Renal cortex interstitium (tissue), 15 donors: ENCODE measurements at places on chromosomes 4 and X.

- DNase-seq, result no peak
Observed at GRCh38 chrX:32495855-32496254, 715.5 kb downstream of the DMD start.

GRCh38 chrX:125710403-125711062 is 390.9 kb downstream of the TEX13C start:
- DNase-seq, result no peak

DNA sequence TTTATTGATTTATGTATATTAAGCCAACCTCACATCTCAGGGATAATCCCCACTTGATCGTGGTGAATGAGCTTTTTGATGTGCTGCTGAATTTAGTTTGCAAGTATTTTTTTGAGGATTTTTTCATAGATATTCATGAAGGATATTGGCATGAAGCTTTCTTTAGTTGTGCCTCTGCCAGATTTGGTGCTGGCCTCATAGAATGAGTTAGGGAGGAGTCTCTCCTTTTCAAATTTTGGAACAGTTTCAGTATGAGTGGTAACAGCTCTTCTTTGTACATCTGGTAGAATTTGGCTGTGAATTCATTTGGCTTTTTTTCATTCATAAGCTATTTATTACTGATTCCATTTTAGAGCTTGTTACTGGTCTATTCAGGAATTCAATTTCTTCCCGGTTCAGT is 197.2 kb upstream of the NDST4 start:
- DNase-seq, result no peak

DNA sequence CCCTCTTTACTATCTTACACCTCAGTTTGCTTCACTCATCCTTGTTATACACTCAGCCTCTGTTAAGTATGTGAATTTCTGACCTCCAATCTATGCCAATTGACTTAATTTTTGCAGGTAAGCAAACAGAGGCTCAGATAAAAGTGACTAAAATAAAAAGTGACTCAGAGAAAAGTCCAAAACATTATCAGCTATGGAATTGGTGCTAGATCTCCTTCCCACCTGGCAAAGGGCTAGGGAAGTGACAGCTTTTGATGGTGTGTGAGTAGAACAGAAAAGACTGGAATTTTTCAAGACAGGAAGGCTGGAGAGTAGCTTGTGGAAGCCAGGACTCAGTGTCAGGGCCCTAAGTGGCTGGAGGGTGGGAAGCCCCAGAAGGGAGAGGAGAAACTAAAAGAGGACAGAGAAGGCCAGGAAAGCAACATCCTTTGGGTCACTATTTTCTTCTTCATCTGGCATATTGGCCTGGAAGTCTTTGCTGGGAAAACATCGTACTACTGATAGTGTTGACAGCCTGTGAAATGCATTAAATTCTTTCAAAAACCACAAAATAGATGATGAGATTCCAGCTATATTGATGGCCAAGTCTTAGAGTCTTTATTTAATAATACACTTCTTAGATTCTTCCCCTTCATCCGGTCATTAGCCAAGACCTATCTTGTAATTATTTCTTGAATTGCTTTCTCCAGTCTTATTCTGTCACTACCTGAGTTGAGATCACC is 392.8 kb downstream of the RAPGEF2 start:
- no peak for DNase-seq

GRCh38 chr4:153519687-153520086 is 53.5 kb downstream of the TMEM131L start:
- no peak for DNase-seq

DNA sequence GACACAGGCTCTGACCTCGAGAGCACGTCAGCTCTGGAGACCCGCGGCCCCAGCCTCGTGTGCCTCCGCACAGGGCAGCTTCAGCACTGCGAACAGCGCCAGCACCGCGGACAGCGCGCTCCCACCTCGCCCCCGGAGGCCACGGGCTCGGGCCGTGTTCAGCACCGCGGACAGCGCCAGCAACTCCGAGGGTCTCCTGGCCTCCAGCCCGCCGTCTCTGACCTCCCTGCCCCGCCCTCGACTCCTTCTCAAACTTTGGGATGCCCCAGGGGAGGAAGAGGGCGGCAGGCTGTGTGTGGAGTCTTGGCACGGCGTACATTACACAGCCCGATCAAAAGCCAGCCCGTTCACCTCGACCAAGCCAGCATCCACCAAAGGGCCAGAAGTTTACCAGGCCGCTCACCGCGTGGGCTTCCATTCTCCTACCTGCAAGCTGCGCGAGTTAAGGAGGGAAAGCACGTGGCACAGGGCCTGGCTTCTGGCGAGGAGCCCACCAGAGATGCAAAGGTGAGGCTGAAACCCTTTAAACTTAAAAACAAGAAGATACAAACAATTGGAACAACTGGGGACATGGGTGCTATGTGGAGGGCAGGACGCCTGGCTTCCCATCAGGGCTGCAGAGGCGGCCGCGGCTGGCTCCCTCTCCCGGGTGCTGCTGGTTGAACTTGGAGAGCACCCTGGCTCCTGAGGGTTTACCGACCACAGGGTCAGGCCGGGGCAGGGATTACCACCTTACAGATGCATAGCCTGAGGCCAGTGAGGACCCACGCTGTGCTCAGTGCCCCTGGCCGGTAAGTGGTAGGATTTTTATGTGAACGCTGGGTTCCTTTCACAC is 4.5 kb upstream of the NKX1-1 start:
- DNase-seq, result peak; percentile 84

- no peak for DNase-seq
Observed at GRCh38 chrX:43595931-43596330, 60.2 kb upstream of the MAOA start.

GRCh38 chrX:129606918-129607317 is 47.8 kb downstream of the APLN start:
- DNase-seq, result peak; percentile 33

- DNase-seq, result no peak
Observed at GRCh38 chr4:13483136-13483767, 888 bp downstream of the RAB28 start.

- DNase-seq, result no peak
Observed at GRCh38 chrX:150482537-150483206, 85.7 kb upstream of the MTM1 start.

- DNase-seq, result no peak
Observed at GRCh38 chr4:48450740-48451139, 32.4 kb upstream of the SLC10A4 start.

GRCh38 chr4:158327525-158327924 is 117.2 kb downstream of the TMEM144 start:
- DNase-seq, result no peak

DNA sequence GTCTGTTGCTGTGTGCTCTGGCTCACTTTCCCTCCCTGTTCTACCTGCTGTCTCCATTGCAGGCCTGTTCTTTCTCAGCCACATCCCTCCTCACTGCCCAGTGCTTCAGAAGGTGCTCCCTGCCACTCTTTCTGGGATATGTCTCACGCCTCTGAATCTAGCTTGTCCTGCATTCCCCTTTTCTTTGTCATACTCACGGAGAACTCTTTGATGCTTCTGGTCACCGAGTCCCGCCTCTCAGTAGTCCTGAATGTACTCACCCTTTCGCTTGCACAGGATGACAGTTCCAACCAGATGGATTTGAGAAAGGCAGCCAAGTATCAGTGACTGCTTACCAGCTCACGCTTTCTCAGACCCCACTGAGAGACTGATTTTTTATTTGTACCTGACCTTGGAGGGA is 65.2 kb upstream of the TLR2 start:
- no peak for DNase-seq

DNA sequence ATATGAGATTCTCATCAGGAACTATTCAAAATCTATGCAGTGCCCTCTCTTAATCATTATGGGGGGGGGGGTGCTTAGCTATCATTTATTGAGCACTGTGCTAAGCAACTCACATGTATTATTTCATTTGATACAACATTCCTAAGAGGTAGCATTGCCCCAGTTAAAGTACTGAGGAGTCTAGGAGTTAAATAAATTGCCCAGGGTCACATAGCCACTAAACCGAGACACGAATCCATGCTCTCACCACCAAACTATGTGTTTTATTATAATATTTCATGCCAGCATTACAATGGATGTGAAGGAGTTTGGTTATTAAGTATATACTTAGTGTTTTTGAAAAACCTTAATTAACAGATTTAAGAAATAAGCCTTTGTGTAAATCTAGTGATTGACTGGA is 131.4 kb downstream of the CBR4 start:
- no peak for DNase-seq

GRCh38 chrX:74420196-74421035 is 877 bp upstream of the SLC16A2 start:
- DNase-seq, result peak; percentile 31

DNA sequence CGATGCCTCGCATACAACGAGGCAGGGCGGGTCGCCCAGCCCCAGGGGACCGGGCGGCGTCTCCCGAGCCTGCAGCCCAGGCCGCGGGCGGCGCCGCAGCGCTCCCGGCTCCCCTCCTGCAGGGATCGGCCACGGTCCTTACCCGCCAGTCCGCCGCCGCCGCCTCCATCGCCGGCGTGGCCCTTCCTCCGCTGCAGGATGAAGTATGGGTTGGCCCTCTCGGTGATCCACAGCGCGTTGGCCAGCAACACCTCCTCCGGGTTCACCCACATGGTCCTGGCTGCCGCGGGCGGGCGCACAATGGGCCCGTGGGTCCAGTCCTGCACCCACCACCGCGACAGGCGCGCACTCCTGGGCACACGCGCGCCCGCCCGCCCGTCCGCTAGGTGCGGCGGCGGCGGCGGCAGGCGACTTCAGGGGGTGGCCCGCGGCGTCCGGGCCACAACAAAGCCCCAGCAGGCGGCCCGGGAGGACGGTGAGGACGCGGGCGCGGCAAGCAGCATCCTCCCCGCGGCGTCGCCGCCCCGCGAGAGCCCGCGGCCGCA is 339 bp downstream of the TBC1D9 start:
- DNase-seq, result no peak

GRCh38 chr4:71396382-71396781 is 57.6 kb downstream of the SLC4A4 start:
- DNase-seq, result no peak

DNA sequence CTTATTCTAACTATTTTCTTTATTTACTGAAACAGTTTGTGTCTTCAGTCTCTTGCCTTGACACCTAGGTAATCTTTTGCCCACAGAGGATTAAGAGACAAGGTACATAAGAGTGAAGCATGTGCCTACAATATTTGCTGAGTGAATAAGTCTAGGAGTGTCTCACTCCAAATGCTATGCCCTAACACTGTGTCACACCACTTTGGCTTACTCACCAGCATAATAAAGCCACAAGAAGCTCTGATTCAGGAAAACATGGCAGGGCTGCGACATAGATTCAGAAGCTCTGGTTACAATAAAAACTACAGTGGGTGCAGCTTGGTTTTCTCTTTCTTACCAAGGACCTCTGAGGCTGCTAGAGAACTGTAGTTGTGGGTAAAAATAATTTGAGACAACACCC is 127.1 kb downstream of the RBM46 start:
- DNase-seq, result no peak
